ENCODE measurements at places on chromosomes 4 and X. TPM values are rescaled to one million over a fixed set of nuclear protein-coding genes. Genes with fewer than 3 reads are reported as not detected.

Gene CT45A10
- not detected for total RNA-seq

Gene TCEAL8
- 22.2 TPM for total RNA-seq

Gene PALLD
- 2.8 TPM for total RNA-seq

Gene ZXDA
- total RNA-seq = 4.6 TPM

Gene LINC00632
- total RNA-seq = 0.07 TPM

Gene DKK2
- total RNA-seq = not detected

Gene WDR17
- 2.5 TPM for total RNA-seq

Gene CCKAR
- not detected for total RNA-seq

Gene C4orf51
- total RNA-seq = not detected

- no peak for DNase-seq
Measured at GRCh38 chr4:139593091-139593564, 37.1 kb upstream of the SETD7 start.

GRCh38 chrX:10240918-10241317 lies 84.1 kb downstream of the CLCN4 start:
- no peak for DNase-seq

DNA sequence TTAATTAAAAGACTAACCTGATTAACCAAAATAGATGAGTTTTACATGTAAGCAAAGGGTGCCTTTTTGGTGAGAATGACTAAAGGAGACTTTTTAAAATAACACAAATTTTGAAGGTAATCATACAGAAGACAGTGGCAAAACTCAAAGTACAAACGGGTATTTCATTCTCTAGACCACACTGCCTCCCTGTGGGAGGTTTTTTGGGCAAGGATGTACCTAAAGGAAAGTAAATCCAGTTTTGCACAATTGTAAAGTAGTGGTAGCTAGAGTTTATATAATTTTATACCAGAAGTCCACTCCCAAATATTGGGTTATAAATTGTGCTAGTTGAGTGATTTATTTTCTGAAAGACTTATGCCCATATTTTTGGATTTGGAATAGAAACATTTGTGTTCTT lies 201.0 kb downstream of the PAPSS1 start:
- DNase-seq = no peak

DNA sequence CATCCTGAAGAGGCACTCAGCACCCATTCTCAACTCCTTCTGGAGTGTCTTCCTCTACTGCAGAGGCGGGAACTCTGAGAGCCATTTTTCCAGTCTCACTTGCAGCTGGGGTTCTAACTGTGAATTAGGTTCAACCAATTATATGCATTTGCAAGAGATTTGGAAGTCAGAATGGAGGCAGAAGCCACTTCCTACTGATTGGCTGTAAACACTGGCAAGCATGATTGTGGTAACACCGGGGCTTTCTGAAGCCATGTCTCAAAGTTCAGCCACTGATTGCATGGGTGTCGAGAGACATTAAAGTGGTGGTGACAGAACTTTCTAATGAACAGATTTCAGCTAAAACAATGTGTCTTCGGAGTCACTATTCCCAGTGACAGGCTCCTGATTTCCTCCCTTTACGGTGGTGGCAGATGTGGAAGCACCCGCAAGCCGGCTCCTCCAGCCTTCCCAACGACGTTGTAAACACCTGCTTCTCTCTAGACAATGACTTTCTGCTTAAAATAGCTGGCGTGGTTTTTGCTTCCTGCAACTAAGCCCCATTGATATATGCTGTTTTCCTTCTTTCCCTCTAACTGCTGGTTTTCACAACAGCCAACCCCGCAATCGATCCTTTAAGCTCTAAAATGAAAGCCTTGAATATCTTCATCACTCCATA lies 92.0 kb downstream of the IRF2 start:
- no peak for DNase-seq

- DNase-seq = no peak
Measured at GRCh38 chr4:70902577-70903290, 565 bp downstream of the MOB1B start.

GRCh38 chr4:37891260-37892159 lies 626 bp downstream of the TBC1D1 start:
- peak; percentile 80 for DNase-seq

GRCh38 chr4:70603856-70604255 lies 11.8 kb downstream of the AMBN start:
- DNase-seq = no peak

DNA sequence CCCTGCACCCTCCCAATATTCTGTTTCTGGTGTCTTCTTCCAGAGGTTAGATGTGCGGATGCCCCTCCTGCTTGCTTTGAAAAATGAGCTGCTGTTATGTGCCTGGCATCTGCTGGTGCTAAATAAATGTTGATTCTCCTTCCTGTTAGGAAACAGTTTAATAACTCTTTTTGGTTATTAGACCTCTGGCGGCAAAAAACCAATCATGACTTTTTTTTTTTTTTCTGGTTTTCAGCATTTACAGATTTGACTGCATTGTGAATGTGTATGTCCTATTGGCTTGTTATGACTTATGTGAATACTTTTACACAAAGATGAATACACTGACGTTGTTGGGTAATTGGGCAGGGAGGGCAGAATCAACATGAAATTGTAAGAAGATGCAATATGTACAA lies 13.6 kb upstream of the TMEM156 start:
- DNase-seq = no peak

DNA sequence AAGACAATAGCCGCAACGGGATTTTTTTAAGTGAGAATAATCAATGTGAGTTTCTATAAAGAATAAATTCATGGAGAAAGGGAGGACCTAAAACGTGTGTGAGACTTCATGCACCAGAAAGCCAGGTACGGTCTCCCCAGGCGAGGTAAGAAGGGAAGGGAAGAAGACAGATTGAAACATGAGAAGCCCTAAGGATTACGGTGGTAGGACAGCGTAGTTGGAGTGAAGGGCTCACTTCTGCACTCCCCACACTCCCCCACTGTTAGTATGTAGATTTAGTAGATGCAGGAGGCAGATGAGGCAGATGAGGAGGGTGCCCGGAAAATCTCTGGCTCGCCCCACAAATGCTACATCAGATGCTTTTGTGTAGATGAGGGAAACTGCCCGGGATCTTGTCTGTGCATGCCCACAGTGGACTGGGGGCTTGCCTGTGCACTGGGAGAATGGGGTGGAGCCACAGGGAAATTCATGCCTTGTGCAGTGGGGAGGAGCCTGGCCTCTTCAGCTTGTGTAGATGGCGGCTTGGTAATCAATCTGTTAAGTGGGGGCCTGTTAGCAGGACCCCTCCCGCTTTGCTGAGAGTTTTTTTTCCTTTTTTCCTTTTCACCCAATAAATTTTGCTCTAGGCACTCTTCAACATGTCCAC lies 1544.5 kb upstream of the TENM3 start:
- DNase-seq = no peak

DNA sequence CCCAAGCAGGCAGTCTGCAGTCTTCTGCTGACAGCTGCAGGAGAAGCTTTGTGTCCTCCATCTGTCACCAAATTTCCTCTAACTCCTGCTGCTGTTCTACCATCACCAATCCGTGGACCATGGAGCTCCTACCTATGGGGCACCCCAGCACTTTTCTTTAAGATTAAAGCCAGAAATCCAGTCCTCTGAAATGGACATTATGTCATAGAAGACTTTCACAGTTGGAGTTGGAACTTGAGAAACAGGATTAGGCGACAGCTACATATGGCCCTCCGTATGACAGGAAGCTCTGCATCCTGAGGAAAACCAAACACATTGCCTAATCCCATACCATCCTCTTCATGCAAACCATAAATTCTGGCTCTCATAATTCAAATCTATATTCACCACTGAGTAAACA lies 470.6 kb upstream of the GALNTL6 start:
- DNase-seq = no peak

GRCh38 chr4:95129821-95130311 lies 372.1 kb downstream of the BMPR1B start:
- DNase-seq = no peak

DNA sequence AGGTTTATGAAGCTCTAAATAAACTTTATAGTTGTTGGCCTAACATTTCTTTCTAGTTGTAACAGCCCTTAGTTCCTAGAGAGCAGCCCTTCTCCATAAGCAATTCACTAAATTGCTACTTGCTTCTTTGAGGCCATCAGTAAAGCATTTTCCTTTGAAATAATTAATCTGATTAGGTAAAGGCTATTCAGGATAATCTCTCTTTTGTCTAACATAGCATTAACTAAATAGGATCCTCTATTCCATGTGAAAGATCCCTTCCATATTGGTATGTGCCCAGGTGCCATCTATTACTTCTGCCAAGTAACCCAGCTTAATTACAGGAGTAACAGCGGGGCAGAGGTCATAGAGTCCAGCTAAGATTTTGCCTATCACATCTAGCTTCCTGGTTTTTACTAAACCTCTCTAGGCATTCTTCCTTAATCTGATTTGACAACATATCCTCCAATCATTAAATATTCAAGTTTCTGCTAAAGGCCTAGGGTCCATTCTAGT lies 1408.0 kb downstream of the PCDH18 start:
- DNase-seq = no peak

DNA sequence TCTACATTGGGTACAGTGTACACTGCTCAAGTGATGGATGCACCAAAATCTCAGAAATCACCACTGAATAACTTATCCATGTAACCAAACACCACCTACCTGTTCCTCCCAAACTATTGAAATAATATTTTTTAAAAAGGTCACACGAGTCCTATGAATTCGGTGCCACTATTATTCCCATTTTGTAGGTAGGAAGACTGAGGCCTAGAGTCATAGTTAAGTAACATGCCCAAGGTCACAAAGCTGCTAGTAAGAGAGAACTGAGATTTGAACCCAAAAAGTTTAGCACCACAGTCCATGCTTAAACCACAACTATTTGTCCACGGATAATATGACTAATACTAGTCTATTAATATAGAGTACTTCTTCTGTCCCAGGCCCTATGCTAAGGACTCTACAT lies 2.7 kb downstream of the ARHGEF6 start:
- no peak for DNase-seq
